ENCODE measurements at places on chromosomes 4 and X.

DNA sequence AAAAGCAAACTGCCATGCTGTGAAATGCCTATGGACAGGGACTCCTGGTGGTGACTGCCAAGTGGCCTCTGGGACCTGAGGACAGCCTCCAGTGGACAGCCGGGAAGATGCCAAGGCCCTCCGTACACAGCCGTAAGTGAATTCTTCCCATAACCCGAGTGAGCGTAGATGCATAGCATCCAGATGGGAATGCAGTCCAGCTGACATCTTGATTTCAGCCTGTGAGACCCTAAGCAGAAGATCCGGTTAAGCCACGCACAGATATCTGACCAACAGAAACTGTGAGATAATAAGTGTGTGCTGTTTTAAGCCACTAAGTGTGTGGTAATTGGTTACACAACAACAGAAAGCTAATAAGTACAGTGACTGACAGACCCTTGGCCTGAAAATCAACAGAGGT lies 55.9 kb downstream of the TMEM156 start:
- no peak for DNase-seq

GRCh38 chr4:121724671-121725070 lies 27.9 kb upstream of the ANXA5 start:
- no peak for DNase-seq

GRCh38 chr4:40910706-40911105 lies 161.0 kb downstream of the NSUN7 start:
- DNase-seq = no peak

DNA sequence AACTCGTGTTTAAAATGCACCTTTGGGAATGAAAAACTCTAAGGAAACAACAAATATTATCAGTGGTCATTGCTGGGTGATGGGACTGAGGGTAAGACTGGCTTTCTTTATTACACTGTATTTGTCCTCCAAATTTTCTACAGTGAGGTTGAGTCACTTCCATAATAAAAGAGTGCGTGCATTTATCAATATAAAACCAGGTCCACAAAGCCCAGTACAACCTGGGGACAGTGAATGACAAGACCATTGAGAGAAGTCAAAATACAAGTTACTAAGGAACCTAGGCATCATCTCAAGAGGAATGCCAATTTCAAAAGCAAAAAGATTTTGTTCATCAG lies 76.4 kb downstream of the MAGED4 start:
- DNase-seq = no peak

- DNase-seq = no peak
Observed at GRCh38 chr4:186104890-186105646, 564 bp downstream of the FAM149A start.

GRCh38 chr4:7937006-7937405 lies 2.7 kb downstream of the AFAP1 start:
- no peak for DNase-seq

- no peak for DNase-seq
Observed at GRCh38 chr4:84632092-84632491, 49.2 kb downstream of the CDS1 start.

GRCh38 chr4:106507440-106507839 lies 138.9 kb upstream of the GIMD1 start:
- no peak for DNase-seq

GRCh38 chrX:136200466-136200865 lies 50.7 kb downstream of the MAP7D3 start:
- no peak for DNase-seq

- DNase-seq = no peak
Observed at GRCh38 chr4:10201381-10202223, 85.0 kb upstream of the WDR1 start.

GRCh38 chrX:49187526-49187925 lies 1.4 kb upstream of the PRICKLE3 start:
- no peak for DNase-seq

DNA sequence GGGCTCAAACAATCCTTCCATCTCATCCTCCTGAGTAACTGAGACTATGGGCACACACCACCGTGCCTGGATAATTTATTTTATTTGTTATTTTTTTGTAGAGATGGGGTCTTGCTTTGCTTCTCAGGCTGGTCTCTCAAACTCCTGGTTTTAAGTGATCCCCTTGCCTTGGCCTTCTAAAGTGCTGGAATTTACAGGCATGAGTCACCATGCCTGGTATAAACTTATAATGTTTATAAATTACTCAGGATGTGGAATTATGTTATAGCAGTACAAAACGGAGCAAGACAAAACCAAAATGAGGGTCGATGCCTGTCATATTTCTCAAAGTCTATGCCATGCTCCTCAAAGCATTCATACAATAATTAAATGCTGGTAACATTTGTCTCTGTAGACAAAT lies 29.8 kb upstream of the TEX13C start:
- no peak for DNase-seq
